Lower lobe of right lung (tissue), 2 donors: ENCODE measurements at places on chromosomes 2 and 18. TPM values are rescaled to one million over a fixed set of nuclear protein-coding genes. Genes with fewer than 3 reads are reported as not detected.

DNA sequence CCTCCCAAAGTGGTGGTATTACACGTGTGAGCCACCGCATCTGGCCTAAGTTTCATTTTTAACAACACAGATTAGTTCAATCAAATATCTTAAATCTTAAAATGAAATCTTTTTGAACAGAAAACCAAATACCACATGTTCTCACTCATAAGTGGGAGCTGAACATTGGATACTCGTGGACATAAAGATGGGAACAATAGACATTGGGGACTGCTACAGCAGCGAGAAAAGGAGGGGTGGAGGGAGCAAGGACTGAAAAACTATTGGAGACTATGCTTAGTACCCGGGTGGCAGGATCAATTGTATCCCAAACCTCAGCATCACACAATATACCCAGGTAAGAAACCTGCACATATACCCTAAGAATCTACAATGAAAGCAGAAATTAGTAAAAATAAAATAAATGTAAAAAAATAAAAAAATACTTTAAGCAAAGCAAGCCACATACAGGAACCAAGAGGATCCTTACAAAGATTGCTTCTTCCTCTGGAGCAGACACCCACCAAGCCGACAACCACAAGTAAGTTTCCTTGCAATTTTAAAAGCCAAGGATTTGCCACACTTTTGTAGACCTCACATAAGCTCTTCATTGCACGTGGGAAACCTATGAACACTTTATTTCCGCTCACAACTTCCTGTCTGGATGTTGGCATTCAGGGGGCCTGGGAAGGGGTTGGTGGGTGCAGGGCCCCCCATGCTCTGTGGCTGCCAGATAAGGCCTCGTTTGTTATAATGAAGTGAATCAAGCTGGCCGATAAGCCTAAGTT lies 147.9 kb downstream of the MYCN start:
- DNase-seq, result no peak

- DNase-seq, result no peak
Observed at GRCh38 chr2:14827226-14828023, 194.9 kb downstream of the LRATD1 start.

DNA sequence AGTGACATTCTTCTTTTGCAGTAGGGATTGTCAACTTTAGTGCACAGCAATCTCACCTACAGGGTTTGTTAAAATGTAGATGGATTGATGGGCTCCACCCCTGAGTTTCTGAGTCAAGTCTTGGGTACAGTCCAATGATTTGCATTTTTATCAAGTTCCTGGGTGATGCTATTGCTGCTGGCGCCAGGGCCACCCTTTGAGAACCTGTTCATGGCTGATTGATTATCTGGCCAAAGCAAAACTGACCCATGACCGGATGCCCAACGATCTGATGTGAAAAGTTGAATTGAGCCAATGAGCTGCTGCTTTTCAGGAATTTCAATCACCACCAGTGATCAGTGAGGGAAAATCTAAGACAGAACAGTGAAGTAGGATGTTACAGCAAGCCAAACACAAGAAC lies 675.3 kb downstream of the TMEM182 start:
- no peak for DNase-seq

The CAPN14 gene
- total RNA-seq, result 0.15 TPM

DNA sequence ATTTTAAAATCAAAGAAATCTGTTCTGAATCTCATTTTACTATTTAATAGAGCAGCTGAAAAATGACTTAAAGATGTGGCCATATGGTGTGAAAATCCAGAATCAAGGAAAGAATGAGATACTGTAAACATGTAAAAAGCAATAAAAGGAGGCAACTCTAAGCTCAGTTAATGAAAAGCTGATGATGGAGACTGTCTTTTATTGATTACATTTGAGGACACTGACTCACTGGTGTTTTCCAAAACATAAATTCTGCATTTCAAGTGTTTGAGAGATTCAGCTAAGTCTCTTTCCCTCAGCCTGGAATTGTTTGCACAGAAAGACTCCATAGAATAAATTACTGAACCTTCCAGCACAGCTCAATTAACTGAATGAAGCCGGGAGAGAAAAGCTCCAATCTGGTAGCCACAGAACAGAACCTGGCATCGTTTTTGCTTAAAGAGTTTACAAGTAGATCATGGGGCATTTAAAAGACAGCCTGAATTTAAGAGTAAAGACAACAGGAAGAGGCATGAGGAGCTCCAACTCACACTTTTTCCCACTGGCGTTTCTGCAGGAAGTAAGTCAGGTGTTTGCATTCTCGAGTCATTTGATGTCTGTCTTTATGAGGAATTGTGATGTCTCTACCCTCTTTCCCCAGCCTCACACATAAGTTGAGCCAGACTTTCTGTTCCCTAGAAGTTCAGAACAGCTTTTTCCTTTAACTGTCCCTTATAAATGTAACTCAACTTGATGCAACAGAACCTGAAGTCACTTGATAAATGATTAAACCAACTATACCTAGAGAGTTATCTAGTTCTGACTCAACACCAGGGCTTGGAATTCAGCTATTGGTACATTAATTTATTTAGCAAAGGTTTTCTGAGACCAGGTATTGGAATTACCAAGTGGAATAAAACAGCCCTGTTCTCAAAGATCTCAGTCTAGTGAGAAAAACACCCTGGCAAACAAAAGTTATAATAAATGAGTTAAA lies 53.3 kb downstream of the FTCDNL1 start:
- DNase-seq, result no peak
